ENCODE measurements at places on chromosomes 3 and 15.

DNA sequence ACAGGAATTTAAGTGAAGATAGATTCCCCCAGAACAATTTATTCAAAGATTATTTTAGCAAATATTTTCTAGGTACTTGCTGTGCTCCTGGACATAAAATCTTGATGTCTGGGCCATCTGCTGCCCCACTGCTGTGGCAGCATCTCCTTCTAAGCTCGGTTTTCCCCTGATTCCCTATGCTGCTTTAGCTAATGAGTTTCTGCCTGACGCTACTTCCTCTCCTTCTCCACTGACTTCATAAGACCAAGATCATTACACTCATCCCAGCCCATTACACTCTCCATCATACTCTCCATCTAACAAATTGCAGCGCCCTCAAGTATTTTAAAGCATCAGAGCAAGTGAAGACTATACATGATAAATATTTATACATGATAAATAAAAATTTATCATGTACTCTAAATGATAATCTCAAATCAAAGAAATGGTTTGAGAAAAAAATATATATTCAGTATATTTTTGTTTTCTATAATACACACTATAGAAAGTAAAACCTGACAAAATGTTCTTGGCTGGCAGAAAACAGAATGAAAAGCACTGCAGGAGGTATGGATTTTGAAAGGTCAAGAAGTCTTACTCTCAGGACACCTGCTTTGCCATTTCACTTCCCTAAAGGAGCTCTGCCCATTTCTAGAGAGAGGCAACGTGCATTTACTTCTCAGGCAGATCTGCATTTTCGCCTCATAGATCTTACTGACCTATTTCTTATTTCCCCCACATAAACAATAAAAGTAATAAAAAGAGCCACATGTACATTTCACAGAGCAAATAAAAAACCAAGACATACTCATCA is 232.0 kb downstream of the KCNMB2 start:
- DNase-seq = no peak

- no peak for DNase-seq
Observed at GRCh38 chr3:175893566-175893965, 1034.4 kb downstream of the NAALADL2 start.

GRCh38 chr3:51357856-51358255 is 27.2 kb upstream of the MANF start:
- DNase-seq = no peak

DNA sequence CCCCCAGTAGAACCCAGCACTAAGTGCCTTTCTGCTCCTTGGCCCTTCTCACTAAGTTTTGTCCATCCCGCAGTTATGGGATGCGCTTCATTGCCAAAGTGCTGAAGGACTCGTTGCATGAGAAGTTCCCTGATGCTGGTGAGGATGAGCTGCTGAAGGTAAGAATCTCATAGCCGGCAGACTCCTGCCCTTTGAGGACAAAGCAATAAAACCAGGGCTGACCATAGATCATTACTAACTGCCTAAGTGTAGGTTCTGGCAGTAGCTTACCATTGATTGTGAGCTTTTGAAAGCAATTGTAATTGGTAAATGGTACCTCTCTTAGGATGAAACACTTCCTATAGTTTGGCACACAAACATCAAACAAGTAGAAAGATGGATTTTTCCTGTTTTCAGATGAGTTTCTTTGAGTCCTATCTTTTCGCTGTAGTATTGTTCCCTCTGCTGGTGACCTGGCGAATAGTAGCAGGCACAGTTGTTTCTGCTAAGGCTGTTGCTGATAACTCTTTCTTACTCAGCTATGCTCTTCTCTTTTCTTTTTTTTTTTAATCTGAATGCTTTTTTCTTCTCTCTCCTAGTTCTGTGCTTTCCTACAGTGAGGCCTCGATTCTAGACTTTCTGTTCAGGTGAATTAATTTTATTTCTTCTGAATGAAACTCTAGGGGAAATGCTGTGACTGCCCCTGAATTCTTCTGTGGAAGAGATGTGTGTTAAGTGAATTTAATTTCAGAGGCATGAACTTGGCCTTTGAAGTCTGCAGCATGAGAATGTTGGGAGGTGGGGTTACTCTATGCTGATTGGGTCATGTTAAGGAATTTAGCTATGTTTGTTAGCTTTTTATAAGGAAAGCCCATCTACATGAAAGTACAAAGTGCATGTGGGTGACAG is 47.4 kb upstream of the CRTC3 start:
- DNase-seq = no peak

DNA sequence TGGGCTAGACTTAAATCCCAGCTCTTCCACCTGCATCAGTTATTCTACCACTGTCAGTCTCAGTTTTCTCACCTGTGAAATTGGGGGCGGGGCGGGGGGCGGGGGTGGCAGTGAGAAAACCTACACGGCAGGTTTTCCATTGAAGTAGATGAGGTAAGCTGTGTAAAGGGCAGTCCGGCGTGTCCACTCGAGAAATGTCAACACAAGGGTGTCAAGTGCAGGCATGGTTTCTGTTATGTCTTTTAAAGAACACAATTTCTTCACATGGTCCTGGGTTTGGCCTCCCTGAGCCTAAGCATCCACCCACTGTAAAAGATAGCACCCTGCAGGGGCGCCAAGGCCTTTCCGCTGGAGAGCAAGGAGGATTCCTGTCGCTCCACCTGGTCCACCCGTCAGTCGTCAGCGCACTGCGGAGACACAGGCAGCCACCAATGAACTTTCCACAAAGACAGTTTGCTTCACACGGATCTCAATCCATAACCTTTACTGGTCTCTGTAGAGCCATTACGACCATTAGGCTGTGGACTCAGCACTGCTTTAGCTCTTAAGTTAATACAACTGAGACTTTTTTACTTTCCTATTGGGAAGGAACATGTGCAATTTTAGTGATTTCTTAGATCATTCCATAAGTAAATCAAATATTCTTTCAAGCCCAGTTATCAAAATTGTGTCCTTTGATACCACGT is 99.5 kb upstream of the FOXB1 start:
- DNase-seq = no peak

- DNase-seq = peak; percentile 20
Observed at GRCh38 chr3:114451561-114452018, 157.8 kb downstream of the TIGIT start.

- DNase-seq = no peak
Observed at GRCh38 chr3:62097121-62097520, 276.2 kb downstream of the FEZF2 start.

- no peak for DNase-seq
Observed at GRCh38 chr15:66654739-66655375, 47.2 kb upstream of the SMAD6 start.

DNA sequence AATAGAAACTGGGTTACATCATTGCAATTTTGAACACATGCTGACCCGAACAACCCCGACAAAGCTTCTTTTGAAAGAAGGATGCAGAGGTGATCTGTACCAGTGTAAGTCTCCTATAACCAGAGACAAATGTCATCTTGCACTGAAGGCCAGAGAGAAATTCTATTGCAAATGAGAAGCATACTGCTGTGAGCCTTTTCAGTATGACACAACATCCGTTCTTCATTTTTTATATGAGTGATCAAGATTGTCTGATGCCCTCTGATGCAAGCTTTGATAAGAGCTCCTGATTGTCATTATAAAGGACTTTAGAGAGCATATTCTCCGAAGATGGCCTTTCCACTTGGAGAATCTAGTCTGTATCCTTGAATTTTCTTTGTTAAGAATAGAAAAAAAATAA is 36.9 kb downstream of the PCOLCE2 start:
- DNase-seq = no peak

DNA sequence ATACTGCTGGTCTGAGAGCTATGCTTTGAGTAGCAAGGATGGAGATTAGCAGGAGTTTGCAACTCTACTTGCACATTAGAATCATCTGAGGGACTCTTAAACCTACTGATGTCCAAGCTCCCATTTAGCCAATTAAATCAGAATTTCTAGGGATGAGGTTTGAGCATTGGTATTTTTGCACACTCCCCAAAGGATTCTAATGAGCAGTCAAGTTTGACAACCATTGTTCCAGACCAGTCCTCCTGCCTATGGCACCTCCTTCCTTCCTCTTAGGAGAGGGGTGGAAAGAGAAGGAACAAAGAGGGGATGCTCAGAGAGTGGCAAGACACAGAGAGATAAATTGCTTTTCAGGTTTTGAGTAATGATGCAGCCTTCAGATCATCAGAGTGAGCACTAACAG is 275.5 kb upstream of the ROPN1 start:
- no peak for DNase-seq

GRCh38 chr15:35308802-35309201 is 223.7 kb upstream of the NANOGP8 start:
- DNase-seq = no peak

- DNase-seq = no peak
Observed at GRCh38 chr3:73600293-73600938, 24.3 kb downstream of the PDZRN3 start.

- no peak for DNase-seq
Observed at GRCh38 chr15:85554852-85555521, 174.6 kb downstream of the AKAP13 start.

DNA sequence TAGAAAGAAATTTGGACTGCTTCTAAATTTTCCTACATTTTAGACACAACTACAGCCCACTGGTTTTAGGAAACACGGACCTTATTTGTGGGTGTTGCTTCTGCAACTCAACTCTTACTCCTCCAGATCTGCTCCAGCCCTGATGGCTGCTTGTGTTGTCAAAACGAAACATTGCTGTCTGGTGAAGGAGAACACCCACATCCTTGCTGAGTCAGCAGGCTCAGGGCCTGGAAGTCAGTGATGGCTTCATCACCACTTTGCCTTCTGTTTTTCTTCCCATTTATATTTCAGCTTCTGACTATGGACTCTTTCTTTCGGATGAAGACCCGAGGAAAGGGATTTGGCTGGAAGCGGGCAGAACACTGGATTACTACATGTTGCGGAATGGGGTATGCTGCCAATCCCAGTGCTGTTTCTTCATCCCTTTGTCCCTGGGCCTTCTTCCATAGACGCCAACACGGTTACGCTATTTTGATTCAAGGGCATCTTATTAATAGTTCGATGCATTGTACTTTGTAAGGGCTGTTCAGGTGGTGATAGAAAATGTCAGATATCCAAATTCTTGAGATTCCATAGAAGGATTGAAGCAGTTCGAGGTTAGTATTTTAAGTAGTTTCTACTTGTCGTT is 392.6 kb upstream of the TPM1 start:
- DNase-seq = no peak

- DNase-seq = no peak
Observed at GRCh38 chr15:44720460-44721176, 9.3 kb downstream of the B2M start.

GRCh38 chr15:48250640-48251076 is 44.6 kb downstream of the SLC12A1 start:
- no peak for DNase-seq

DNA sequence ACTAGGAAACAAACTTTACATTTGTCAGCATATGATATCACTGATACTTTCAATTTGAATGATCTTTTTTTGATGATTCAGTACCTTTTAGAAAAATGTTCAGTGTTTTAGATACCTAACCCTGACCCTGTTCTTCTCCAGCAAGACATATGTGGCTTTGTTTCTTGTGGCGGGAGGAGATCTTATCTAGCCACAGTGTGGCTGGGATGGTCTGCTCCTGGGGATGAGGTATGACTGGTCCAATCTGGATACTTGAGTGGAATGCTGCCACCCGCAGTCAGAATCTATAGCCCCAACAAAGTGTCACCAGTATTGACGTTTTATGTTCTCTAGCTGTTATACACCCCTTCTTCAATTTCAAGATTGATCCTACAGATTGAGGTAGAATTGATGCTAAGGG is 439.0 kb upstream of the GOLIM4 start:
- no peak for DNase-seq

DNA sequence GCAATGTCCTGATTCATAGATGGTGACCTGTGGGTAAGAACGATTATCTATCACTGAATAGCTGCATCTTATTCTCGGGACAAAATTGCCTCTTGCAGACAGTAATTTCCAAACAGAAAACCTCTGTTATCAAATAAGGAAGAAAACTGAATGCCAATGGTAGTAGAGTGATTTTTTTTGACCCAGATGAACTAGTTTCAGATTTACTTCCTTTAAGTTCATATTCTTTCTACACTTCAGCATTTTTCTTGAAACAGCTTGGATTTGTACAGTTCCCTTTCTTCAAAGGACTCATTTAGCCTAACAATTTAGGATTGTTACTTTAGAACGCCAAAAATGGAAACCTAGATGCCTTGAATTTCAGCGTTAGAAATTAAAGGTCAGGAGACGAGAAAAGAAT is 14.6 kb downstream of the ETV5 start:
- no peak for DNase-seq

DNA sequence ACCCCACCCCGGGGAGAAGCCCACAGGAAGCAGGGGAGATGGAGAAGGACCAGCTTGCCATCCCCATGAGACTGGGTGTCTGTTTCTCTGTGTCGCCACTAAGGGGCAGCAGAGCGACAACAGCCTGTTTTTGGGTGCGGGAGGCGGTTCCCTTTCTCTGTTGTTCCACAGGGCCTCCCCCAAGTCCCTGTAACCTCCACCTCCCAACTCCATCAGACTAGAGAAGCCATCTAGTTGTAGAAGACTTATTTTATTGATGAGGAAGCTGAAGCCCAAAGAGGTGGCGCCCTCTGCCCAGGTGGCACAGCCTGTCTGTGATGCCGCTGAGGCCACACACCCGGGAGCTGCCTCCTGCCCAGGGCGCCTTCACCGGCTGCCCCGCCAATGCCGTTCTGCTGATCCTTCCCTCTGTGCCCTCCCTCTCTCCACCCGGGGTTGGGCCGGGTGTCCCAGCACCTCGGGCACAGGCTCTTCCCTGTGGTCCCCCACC is 3.9 kb upstream of the CCDC9B start:
- no peak for DNase-seq
